ENCODE measurements at places on chromosomes 16 and 17.

DNA sequence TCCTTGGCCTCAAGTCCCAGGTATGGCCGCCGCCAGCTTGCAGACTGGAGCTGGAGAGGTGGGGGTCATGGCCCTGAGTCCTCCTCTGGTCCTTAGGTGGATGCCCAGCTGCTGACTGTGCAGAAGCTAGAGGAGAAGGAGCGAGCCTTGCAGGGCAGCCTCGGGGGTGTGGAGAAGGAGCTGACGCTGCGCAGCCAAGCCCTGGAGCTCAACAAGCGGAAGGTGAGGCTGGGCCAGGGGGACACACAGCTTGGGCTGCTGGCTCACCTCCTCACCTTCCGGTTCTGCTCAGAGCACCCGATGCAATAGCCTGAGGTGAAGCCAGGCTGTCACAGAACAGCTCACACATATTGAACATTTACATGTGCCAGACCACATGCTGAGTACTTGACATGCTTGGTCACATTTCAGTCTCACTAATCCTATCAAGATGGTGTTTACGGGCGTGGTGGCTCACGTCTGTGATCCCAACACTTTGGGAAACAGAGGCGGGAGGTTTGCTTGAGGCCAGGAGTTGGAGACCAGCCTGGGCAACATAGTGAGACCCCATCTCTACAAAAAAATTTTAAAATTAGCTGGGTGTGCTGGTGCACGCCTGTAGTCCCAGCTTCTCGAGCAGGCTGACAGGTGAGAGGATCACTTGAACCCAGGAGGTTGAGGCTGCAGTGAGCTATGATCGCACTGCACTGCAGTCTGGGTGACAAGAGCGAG lies 7.4 kb downstream of the RNF40 start:
- no peak for DNase-seq

GRCh38 chr16:87054856-87055255 lies 262.3 kb downstream of the C16orf95 start:
- DNase-seq = no peak

DNA sequence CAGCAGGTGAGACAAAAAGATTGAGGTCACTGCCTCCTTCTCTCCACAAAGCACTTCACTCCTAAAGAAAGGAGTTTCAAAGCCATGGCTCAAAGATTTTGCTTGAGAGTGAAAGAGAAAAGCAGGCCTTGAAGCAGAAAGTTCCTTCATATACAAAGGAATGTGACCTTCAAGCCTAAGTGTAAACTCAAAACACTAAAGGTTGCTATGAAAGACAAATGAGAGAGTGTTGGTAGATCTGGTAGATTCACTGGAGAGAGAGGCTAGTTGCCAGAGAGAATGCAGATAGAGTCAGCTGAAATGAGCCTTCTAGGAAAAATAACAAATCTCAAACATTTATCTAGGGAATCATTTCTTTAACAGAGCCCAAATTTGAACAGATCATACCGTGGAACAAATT lies 305.2 kb downstream of the CDH8 start:
- no peak for DNase-seq

- DNase-seq = no peak
Observed at GRCh38 chr17:57849163-57849873, 526 bp downstream of the MRPS23 start.

- no peak for DNase-seq
Observed at GRCh38 chr16:82031116-82032084, 3.7 kb upstream of the HSD17B2 start.

- no peak for DNase-seq
Observed at GRCh38 chr17:15483431-15483830, 16.0 kb upstream of the CDRT4 start.

DNA sequence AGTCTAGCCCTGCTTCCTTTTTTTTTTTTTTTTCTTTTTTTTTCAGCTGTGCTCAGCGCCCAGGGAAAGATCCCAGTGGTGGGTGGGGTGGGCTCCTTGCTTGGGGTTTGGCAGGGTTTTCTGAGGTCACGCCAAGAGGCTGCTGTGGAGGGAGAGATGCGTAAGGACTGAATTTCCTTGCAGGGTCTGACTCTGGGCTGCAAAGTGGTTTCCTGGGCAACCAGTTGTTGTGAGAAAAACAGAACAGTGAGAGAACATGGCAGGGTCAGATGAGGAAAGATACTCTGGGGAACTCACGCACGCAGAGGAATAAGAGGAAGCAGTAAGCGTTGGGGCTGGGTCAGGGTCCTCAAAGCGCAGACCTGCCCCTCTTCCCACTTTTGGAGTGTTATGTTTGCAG lies 119.5 kb downstream of the IRF8 start:
- DNase-seq = no peak

- no peak for DNase-seq
Observed at GRCh38 chr16:86977076-86977676, 340.0 kb downstream of the C16orf95 start.

GRCh38 chr16:55574811-55575210 lies 8.3 kb downstream of the CAPNS2 start:
- no peak for DNase-seq

DNA sequence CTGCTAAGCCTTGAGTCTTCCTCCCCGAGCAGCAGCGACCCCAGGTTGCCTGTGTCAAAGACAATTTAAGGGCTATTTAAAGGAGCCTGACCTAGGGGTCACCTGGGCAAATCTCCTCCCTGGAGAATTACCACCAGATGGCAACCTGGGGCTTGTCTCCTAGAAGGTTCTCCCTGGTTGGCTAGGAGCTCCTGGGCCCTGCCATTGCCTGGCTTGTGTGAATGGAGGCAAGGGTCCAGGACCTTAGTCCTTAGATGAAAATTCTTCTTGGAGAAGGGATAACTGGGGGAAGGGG lies 51.3 kb upstream of the TAC4 start:
- DNase-seq = peak; percentile 3

GRCh38 chr17:30395398-30396022 lies 16.8 kb downstream of the CPD start:
- DNase-seq = no peak

GRCh38 chr17:78172249-78173051 lies 4.1 kb downstream of the SYNGR2 start:
- peak; percentile 21 for DNase-seq

GRCh38 chr16:89910717-89911354 lies 7.8 kb upstream of the MC1R start:
- DNase-seq = no peak

- no peak for DNase-seq
Observed at GRCh38 chr16:70686376-70687101, 686 bp upstream of the MTSS2 start.

DNA sequence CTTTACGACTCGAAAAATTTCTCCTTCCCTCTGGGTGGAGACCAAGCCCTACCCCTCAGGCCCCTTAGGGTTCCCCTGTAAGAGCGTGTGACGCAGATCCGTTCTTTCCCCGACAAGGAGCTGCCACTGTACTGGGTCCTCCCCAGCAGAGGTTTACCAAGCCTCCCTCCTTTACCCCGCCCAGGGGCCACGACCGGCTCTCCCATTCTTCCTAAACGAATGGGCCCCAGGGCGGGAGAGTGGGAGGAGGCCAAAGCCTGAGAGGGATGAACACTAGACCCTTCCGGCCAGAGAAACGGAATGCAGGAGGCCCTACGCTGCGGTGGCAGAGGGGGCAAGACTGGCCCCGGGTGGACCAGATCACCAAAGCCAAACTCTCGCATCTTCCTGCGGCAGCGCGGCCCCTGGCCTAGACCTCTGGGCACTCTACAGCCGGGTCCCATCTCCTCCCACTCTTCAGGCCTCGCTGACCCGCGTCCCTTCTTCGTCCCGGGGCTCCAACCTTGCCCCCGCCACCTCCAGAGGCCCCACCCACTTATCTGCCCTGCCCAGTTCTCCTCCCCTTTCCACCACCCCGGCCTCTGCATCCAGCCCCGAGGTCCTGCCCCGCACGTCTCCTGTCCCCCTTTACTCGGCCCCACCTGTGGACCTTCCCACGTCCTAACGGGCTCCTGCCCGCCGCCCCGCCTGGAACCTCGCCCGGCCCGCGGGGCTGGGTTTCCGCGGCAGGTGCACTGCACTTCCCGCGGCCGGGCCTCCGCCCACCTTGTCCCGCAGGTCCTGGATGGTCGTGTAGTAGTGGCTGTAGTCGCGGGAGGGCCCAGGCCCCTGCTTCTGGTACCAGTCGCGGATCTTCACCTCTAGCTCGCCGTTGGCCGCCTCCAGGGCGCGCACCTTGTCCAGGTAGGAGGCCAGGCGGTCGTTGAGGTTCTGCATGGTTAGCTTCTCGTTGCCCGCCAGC lies 765 bp downstream of the KRT19 start:
- peak; percentile 21 for DNase-seq

DNA sequence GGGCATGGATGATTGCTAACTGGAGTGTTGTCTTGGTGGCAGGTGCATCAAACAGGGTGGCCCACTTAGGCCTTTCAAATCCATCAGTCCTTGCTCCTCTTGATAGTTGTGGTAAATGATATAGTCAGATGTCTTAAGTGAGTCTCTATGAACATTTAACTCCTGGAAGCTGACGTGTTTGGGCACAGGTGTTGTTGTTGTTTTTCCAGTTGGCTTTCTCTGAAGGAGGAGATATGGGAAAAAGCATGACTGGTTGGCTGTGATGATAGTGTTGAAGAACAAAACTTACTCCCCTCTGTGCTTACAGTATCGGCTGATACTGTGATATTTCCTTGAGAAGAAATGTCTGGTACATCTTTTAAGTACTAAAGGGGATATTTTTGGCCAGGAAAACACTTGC lies 18.0 kb downstream of the TNRC6A start:
- no peak for DNase-seq

DNA sequence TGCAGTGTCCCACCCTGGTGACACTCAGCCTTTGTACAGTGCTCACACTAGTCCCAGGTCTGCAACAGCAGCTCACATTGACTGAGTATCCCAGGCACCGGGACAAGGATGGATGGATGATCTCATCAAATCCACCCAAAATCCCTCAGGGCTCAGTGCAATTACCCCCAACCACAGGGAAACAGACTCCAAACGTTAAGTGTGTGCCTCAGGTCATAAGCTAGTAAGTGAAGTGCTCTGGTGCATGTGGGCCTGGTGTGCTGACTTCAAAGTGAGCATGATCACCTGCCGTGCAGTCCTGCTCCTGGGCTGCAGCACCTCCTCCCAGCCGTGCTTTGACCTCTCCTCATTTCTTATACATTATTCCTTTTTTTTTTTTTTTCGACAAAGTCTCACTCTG lies 31.2 kb upstream of the CD300E start:
- no peak for DNase-seq

DNA sequence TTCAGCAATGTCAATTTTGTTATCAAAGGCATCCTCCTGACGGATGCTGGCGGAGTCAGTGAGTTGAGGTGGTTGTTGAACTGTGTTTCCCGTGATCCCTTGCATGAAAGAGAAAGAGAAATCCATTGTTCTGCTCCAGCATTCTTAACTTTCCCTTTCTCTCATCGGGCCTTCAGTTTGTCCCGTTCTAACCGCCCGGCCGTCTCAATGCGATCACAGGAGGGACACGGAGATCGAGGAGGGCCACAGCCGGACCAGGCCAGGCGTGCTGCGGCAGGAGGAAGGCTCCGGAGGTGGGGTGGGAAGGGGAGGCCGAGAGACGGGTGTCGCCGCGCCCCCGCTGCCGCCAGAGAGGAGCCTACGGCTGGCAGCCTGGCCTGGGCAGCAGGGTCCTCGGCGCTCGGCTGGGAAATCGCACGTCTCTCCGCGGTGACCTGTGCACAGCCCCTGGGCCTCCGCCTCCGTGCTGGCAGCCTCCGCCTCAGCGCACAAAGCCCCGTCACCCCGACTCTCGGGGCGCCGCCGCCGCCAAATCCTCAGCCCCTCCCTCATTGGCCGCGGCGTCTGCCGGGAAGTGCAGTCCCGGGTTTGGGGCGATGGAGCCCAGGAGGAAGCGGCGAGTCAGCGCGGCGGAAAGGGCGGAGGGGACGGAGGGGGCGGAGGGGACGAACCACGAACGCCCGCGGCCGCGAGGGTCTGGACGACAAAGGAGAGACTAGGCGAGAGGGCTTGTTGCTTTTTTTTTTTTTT lies 38.1 kb downstream of the SOST start:
- DNase-seq = peak; percentile 83

DNA sequence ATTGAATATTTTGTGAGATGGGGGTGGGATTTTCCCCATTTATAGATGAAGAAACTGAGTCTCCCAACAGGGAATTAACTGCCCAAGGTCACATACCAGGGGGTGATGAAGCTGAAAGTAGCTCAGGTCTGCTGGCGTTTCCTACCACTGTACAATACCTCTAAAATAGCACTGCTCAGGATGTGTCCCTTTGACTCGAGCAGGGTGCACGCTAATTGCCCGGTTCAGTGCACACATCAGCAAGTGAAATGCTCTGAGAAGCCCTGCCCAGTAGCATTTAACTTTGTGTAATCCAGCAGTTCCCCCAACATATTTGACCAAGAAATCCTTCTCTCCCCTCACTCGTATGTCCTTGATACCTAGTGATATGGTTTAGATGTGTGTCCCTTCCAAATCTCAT lies 50.1 kb upstream of the DDX52 start:
- no peak for DNase-seq

GRCh38 chr17:82419540-82419939 lies 1.2 kb upstream of the OGFOD3 start:
- DNase-seq = no peak

- peak; percentile 38 for DNase-seq
Observed at GRCh38 chr17:66331038-66331816, 28.8 kb downstream of the PRKCA start.

- DNase-seq = no peak
Observed at GRCh38 chr16:79564671-79565107, 35.8 kb downstream of the MAF start.

- DNase-seq = peak; percentile 22
Observed at GRCh38 chr17:4584101-4584916, at the start of gene SMTNL2. Gene SMTNL2 (plus strand): TSS chr17:4584529. CDS start chr17:4584606, 77 bp downstream.

DNA sequence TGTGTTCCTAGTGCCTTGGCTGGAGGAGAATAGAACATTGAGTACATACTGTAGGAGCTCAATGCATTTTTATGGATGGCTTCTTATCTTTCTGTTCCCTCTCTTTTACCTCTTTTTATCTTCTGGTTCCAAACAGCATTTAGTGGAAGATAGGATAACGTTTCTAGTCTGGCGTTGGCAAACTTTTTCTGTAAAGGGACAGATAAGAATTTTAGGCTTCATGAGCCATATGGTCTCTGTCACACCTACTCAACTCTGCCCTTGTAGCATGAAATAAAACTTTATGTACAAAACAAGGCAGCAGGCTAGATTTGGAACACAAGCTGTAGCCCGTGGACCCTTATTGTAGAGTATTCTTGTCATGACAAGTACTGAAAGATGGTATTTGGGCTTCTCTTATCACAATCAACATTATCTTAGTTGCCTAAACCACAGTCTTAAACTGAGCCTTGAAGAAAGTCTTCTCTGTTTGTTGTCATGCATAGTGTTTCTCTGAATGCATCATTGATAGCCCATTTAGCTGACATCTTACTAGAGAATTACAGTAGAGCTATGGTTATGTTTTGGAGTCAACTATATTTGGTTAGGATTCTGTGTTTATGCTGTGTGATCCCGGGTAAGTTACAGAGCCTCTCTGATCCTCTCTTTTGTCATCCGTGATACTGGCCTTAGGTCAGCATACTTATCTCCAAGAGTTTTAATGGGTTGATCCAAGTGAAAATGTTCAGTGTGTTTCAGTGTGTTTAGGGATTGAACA lies 80.2 kb downstream of the HS3ST4 start:
- no peak for DNase-seq

GRCh38 chr16:13958474-13958873 lies 38.5 kb downstream of the ERCC4 start:
- DNase-seq = no peak

- DNase-seq = no peak
Observed at GRCh38 chr16:75376475-75377161, 56.7 kb downstream of the CFDP1 start.

Data from CD4-positive, alpha-beta T cell treated with Interleukin-6 for 4 hours (primary cell).